ENCODE measurements at places on chromosomes 11 and 22.

DNA sequence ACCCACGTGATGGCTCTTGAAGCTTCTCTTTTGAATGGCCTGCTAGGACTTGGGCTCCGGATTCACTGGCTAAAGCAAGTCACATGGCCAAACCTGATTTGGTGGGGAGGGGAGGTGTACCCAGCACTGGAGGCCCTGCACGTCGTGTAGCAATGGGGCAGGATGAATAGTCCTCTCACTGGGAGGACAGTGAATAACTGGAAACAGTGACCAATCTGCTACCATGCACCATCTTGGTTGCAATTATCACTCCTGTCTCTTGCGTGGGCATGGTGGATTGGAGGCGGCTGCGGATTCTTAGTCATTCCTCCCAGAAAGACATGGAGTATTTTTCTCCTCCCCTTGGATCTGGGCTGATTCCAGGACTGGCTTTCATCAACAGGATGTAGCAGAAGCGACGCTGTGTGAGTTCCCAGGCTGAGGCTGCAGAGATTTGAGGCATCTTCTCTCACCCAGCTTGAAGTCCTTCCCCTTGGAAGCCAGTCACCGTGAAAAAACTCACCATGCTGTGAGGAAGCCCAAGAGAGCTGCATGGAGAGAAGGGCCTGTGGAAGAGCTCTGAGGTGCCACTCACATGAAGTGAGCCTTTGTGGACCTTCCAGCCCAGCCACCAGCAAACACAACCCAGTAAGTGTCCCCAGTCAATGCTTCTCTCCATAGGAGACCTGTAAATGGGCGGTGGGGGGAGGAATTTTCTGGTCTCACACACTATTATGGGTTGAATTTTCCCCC, 70.4 kb downstream of the IGLL1 start:
- DNase-seq: no peak

DNA sequence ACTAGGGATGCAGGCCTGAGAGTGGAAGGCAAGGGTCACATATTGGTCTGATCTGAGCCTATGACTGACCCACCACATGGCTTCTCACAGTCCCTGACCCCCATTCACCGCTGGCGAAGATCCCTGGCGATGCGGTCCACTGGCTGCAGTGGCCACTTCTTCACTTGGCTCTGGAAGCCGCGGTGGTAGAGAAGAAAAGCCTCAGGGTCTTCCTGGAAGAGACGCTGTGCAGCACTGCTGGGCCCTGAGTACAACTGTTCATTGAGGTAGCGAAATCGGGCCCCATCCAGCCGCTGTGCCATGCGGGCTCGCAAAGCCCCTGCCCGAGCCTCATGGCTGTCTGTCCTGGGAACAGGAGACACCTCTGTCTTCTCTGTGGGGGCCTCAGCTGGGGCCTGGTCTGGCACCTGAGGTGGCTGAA, 2.4 kb downstream of the RRP8 start:
- no peak for DNase-seq

DNA sequence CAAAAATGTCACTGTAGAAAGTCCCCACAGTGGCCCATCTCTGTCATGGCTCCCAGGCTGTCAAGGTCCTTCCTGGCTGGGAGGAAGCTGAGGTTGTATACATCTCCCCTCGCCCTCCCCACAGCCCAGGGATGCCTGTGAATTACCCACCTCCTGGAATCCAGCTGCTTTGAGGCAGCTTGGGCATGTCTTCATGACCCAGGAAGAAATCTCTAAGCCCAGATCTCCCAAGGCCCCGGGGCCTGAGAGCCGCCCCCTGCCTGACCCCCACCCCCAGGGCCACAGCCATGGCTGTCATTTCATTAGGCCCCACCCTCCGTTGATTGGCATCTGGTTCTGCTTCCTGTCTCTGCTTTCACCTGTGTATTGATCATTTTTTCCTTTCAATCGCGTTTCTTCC, 207.5 kb downstream of the TBC1D22A start:
- no peak for DNase-seq

DNA sequence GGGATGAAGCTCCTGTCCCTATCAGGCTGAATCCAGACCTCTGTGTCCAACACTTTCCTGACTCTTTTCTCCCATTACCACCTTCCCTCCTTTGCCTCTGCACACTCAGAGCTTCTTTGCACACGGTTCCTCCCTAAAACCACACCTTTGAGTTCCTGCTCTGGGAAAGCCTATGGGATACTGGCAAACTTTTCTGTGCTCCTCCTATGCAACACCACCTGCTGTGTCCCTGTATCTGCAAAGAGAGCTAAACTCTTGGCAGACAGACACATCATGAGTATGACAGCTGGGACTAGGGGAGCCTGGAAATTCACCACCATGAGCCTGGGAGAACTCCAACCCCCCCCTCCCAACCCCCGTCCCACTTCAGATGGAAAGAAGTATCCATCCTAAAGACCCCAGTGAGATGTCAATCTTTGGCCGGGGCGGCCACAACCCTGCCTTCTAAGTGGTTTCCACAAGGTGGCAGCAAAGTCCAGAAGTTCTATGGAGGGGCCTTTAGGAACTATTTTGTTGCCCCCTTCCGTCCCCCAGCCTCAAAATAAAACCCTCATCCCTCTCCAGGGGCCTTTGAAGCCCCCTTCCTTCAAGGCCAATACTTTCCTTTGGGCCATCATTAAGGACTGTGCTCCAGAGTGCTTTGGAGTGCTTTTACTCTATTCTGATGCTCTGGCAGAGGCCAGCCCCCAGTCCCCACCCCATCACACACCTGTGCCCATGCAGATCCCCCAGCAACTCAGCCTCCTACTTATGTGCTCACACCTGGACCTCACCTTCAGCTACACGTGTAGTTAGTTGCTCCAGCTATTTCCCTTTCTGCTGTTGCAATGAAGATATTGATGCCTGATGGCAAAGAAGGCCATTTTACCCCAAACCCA, 19.4 kb downstream of the HTR3A start:
- DNase-seq: peak; percentile 8

Measured in stimulated activated CD4-positive, alpha-beta T cell treated with anti-CD3 and anti-CD28 coated beads, TNF-alpha, amount 100 ng/mL, for 4 hours (primary cell).